CD4-positive, alpha-beta T cell treated with Interleukin-21 for 1 hour (primary cell): ENCODE measurements at places on chromosomes 4 and X.

GRCh38 chrX:27132862-27133261 lies 330.3 kb downstream of the PPP4R3C start:
- DNase-seq = no peak

DNA sequence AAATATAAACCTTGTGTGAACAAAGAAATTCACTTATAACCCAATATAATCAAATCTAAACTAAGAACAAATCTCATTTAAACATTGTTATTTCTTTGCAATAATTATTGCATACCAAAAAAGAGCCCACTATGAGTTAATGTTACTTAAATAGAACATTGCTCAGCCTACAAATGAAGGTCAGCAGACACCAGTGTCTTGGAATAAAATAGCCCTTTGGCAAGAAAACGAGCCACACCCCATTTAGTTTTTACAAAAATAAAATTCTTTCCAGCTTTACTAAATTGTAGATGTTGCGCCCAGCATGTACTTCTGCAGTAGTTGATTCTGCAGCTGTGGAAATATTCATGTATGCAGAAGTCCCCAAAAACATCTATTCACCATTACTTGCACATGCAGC lies 12.2 kb downstream of the PLS3 start:
- DNase-seq = no peak

DNA sequence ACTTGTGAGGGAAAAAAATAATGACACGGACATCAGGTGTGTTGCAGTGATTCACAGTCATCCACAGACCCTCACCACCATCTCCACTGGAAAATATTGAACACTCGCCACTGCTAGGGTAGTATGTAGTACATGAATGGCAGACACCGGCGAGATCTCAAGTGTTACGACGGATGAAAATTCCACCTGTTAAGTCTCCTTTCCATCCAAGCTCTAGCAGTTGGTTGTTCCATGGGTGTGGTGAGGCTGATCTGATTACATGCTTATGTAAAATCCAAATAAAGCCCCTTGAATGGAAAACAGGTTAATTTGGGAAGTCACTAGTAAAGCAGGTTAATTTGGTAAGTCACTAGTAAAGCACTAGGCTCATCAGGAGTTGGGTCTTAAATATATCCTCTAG lies 1.1 kb upstream of the ARMCX4 start:
- no peak for DNase-seq

DNA sequence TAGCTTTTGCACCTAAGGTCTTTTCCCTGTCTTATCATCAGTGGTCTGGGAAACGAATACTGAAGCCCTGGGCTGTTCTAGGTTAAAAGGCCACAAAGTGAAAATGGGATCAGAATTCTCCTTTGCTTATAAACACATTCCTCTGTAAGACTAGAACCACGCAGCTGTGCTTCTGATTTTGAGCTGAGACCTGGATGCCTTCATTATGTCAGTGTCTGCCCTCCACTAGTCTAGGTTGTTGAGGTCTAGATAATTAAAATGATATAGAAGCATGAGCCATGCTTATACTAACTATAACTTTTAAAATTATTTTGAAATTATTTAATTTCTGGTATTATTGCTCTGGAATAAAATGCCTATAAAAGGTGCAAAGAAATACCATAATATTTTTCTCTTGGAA lies 403.9 kb downstream of the ADGRL3 start:
- no peak for DNase-seq

DNA sequence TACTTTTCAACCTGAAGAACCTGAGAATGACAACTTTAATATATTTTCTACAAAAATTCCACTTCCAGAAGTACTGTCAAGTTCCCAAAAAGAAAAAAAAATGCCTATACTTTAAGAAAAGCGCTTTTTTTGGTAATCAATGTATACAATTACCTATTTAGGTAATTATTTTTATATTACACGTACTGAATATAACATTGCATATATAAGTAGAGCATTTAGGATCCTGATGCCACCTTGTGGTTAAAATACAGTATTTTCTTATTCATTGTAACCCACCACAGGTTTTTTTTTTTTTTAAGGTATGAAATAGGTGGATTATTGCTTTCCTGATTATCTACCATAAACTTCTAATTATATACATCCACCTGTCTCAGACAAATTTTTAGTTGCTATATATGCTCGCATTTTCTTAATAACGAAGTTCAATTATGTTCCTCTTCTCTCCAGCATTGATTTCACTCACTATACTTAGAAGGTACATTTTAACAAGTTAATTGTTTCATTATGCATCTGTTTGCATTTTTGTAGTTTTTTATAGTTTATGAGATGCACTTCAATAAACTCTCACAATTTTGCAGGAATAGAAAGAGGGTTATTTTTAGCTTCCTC lies 5.2 kb downstream of the MAP9 start:
- peak; percentile 45 for DNase-seq

- DNase-seq = no peak
These were observed 156.3 kb upstream of the VEGFC start for GRCh38 chr4:176949029-176949428.
